ENCODE measurements at places on chromosomes 6 and 20.

DNA sequence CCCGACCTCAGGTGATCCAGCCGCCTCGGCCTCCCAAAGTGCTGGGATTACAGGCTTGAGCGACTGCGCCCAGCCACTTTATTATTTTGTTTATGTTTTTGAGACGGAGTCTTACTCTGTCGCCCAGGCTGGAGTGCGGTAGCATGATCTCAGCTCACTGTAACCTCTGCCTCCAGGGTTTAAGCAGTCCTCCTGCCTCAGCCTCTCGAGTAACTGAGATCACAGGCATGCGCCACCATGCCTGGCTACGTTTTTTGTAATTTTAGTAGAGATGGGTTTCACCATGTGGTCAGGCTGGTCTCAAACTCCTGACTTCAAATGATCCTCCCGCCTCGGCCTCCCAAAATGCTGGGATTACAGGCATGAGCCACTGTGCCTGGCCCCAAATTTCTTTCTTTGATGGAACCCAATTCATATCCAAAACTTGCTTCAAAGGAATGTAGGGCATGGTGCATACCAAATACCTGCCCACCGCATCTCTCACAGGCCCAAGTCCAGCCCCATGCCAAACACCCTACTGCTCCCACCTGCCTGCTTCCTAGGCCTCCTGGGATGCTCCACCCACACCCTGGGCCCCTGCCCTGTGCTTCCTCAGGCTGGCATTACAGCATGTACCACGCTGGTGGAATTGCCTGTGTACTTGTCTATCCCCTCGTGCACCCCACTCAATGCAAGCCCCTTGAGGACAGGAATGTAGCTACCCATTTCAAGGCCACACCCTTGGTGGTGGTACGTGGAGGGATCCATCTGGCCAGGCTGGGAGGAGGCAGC is 4.9 kb upstream of the HMGA1 start:
- DNase-seq: no peak

DNA sequence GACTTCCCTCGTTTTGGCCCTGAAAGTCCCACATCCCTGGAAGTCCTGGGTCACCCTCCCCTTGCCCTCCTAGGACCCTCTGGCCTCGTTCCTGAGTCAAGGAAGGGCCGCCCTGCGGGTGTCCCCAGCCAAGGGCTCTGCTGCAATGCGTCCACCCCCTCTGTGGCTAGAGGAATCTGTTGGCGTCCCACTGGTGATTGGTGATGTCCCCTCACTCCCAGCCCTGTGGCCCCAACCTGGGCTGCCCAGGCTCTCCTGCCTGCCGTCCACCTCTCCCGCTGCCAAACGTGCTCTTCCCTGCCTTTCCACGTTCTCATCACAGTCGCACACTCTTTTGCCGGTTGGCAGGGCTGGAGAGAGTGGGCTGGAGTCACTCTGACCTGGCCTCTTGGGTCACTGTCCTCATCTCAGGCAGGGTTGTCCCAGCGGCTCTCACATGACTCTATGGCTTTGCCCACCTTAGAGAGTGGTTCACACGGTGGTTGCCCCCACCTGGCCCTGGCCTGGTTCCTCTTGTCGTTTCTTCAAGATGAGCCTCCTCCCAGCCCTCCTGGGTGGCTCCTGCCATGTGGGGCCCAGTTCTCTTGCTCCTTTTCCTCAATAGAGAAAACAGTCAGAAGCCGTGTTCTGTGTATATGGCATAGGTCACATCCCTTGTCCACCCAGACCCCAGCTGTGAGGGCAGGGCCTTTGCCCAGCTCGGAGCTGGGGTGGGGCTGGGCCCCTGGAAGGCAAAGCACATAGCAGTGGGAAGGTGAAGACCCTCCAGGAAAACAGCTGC is 100.9 kb downstream of the TMEM242 start:
- DNase-seq: no peak

GRCh38 chr6:108686896-108687295 is 126.2 kb downstream of the FOXO3 start:
- no peak for DNase-seq

- no peak for DNase-seq
These were observed 10.6 kb downstream of the TAAR1 start for GRCh38 chr6:132648356-132648755.

- DNase-seq: no peak
These were observed 6.6 kb downstream of the TDP2 start for GRCh38 chr6:24660105-24660504.

DNA sequence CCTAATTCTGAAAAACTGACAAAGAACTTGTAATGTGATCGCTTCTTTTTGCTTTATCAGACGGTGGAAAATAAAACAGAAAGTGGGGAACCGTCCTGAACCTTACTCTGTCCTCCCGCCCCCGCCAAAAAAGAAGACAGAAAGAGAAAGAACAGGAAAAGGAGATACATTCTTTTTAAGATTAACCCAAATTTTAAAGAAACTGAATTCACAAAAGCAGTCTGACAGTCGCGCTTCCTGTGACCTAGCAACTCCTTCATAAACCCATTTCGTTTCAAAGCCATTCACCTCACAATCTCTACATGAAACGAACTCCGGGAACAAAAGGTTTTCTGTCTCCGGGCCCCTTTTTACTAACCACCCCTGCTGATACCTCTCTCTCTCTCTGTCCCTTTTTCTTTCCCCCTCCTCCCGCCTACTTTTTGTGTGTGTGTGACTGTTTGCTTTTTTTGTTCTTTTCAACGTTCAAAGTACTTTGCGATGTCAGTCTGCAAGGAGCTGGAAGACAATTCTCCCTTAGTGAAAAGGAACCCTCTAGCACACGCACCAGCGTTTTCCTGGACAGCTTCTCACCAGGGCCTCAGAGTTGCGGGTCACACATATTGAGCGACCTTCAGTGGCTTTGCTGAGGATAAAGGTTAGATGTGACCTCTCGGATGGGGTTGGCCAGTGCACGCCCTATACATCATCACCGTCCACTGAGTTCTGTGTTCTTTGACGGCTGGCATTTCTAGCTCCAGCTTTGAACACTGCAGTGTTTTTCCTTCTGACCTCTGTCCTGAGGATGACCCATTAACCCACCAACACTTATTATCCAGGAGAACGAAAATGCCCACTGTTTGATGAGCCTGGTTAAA is 530 bp upstream of the NEDD9 start:
- DNase-seq: no peak

DNA sequence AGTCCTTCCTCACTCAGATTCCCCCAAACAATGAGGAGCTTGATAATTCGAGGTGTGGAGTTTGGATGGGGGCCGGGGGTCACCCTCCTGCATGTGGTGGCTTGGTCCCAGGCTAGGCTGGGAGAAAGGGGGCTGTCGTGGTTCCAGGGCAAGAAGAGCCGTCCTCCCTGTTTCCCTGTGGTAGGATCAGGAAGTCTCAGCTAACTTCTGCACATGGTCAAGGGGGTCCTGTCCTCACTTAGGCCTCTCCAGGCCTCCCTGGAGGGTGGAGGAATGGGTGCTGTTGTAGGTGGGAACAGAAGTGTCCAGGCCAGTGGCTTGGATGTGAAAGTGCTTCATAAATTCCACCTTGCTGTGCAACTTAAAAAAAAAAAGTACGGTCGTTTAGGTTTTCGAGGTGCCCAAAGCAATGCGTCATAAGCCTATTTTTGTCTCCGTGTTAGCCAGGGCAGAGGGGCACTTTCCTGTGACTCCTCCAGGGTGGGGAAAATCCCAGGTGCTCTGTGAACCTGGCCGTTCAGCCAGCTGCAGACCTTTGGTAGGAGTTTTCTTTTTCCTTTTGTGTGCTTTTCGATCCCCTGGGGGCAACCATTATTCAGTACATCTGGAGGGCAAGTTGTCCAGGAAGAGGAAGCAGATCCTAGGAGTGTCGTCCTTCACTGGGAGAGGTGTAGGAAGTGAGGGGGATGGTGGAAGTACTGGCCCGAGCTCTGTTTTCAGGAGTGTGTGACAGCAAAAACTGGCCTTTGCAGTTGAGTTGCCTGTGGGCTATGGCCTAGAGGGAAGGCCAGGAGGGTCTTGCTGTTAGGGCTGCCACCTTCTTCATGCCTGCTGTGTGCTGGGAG is 9.6 kb downstream of the IGF2R start:
- DNase-seq: no peak
